Heart right ventricle (tissue), 16 donors: ENCODE measurements at places on chromosomes 16 and 17. TPM values are rescaled to one million over a fixed set of nuclear protein-coding genes. Genes with fewer than 3 reads are reported as not detected.

Gene SLC5A11
- not detected for total RNA-seq

Gene TMEM235
- not detected for total RNA-seq

Gene ABCA6
- 14.6 TPM for total RNA-seq

Gene CDH13
- total RNA-seq, result 207 TPM

DNA sequence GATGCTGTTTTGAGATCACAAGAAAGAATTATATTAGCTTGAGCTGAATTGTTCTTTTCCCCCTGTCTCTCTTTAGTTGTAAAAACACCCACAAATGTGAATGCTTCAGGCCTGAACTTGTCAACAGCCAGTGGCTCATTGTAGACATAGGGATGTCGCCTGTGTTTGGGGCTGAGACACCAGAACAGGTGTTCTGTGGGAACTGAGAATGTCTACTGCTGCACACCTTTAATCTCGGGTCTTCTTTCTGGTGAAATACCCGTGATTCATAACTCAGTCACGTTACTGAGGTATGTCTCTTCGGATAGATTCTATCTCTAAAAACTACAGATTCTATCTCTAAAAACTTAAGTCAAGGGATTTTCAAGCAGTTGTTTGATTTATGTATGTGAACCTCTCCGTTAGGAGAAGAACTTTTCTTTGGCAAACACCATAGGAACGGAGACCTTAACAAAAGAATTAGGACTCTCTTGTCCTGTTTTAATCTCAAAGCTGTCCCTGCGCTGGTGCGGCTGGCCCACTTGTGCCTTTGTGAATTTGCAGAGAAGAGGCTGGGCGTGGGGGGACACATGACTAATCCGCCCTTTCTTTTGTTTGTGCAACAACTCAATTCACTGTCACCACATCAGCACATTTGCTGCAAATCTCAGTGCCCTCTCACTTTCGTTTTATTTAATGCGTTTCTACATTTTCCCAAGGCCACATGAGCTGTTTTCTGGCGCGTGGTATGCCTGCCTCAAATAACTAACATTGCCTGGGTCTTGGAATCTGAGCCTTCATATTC is 643.0 kb downstream of the MAF start:
- no peak for DNase-seq

- DNase-seq, result no peak
These were observed 2.2 kb downstream of the SH2B1 start for GRCh38 chr16:28865722-28866453.

- DNase-seq, result no peak
These were observed 110.2 kb upstream of the NLRP1 start for GRCh38 chr17:5694551-5694950.

GRCh38 chr16:11175106-11175786 is 80.8 kb downstream of the SOCS1 start:
- no peak for DNase-seq

DNA sequence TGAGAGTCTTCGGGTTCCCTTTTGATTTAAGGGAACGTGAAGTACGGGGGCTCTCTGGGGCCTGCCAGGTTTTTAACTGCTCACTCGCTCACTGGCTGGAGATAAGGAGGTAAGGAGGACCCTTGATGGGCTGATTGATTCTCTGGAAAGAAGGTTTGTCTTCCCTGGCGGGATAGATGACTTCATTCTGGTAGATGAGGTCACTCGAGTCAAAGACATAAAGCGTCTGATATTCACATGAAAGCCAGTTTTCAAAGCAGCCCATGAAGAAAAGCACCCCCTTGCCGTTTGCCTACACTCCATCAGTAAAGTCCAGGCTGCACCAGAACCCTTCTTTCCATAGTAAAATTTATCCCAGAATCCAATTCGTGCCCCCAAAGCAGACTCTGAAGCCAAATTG is 233.7 kb upstream of the IRX5 start:
- DNase-seq, result no peak

DNA sequence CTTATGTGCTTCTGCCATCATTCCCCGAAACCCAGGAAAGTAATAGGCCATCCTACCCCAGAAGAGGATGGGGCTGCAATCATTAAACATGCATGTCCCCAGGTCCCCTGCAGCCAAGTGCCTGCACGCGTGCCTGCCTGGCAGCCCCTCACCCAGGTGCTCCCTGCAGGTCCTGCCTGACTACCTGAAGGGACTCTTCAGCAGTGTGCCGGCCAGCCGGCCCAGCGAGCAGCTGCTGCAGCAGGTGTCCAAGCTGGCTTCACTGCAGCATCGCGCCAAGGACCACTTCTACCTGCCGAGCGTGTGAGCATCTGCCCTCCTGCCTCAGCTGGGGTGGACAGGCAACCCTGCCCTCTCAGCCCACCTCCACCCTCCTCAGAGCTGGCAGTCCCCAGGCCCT is 16.2 kb upstream of the ALKBH5 start:
- DNase-seq, result no peak

- DNase-seq, result no peak
These were observed 438.0 kb upstream of the CDH11 start for GRCh38 chr16:65559846-65560245.

- no peak for DNase-seq
These were observed 128.0 kb downstream of the RAP1GAP2 start for GRCh38 chr17:2924211-2924610.

- DNase-seq, result no peak
These were observed 20.1 kb downstream of the USP6 start for GRCh38 chr17:5135726-5136579.

GRCh38 chr17:63250830-63251229 is 195.3 kb downstream of the CYB561 start:
- DNase-seq, result no peak

GRCh38 chr17:77529328-77529650 is 388.5 kb downstream of the SEC14L1 start:
- no peak for DNase-seq

DNA sequence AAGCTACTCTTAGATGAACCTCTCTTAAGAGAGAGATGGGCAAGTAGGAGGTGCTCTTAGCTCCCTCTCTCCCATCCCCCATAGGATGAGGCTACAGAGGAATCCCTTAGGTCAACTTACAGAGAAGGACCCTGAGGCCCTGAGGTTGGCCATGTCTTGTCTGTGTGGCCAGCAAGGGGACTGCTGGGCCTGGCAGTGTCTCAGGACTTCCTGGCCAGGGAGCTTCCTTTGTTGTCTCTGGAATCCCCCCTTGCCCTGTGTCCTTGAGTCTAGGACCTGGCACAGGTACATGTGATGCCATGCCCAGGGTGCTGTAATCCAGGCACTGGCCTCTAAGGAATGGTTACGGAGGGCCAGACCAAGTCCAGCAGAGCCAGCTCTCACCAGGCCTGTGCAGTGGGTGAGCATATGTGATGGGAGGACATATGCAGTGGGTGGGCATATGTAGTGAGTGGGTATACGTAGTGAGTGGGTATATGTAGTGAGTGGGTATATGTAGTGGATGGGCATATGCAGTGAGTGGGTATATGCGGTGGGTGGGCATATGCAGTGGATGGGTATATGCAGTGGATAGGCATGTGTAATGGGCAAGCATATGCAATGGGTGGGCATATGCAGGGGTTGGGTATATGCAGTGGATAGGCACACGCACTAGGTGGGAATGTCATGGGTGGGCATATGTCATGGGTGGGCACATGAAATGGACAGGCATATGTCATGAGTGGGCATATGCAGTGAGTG is 20.3 kb upstream of the PECAM1 start:
- DNase-seq, result no peak
